ENCODE measurements at places on chromosomes 1 and 21.

DNA sequence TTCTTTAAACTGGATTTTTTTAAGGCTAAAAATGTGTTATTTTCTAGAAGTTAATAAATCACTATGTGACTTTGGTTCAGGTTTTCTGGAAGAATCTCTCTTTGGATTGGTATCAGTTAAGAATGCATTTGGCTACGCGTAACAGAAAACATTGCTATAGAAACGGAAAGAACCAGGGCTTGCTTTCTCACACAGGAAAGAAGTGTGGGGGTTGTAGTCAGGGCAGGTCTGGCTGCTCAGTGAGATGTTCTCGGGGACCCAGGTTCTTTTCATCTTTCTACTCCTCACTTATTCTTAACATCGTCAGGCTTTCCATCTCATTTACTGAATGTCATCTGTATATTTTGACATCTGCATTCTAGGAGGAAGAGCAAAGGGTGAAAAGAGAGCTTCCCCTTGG lies 191.4 kb downstream of the ZBTB18 start:
- DNase-seq, result no peak

DNA sequence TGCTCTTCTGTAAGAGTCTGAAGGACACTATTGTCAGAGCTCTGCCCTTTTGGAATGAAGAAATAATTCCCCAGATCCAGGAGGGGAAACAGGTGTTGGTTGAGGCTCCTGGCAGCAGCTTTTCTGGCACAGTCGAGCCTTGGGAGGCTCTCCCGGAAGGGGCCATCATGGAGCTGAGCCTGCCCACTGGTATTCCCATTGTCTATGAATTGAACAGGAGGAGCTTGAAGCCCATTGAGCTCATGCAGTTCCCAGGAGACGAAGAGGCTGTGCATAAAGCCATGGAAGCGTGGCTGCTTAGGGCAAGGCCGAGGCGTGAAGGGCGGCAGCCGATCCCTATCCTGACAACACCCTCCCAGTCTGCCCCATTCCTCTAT lies 26.6 kb downstream of the UBE4B start:
- DNase-seq, result no peak

DNA sequence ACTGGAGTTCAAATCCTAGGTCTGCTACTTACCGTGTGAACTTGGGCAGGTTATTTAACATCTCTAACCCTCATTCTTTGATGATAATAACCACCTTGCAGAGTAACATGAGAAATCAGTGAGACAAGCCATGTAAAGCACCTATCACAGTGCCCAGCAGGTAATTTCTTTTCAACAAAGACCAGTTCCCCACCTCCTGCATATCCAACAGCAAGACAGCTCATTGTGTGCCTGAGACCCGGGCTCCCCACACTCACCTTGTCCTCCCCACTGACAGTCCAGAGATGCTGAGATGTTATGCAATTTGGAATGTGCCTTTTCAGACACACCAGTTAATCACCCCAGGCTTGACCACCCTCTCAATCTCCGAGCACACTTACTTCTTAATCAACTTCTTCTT lies 367.6 kb upstream of the DAB1 start:
- DNase-seq, result no peak

- no peak for DNase-seq
Measured at GRCh38 chr1:108703939-108704338, 8.8 kb upstream of the FNDC7 start.

GRCh38 chr1:236489710-236490377 lies 33.9 kb upstream of the LGALS8 start:
- DNase-seq, result peak; percentile 55

- no peak for DNase-seq
Measured at GRCh38 chr1:7641587-7642417, 129.3 kb upstream of the VAMP3 start.

DNA sequence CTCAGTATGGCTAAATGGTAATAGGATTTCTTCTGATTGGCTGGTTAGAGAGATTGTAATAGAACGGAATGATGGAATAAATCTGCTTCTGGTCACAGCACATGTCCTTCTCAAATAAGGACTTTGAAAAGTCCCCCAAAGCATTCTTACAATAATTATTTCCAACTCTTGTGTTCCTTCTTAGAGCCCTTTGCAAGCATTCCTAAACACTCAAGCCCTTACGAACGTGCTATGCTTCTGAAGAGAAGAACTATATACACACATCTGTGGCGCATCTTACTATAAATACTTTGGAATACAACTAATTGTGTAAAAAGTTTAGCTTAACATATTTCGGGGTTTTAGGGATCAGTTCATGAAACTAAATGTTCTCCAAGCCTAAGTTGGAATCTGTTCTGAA lies 25.6 kb downstream of the CLIC4 start:
- DNase-seq, result peak; percentile 71

GRCh38 chr1:223007935-223008334 lies 135.1 kb downstream of the TLR5 start:
- DNase-seq, result no peak

- DNase-seq, result no peak
Measured at GRCh38 chr1:18885311-18886002, 16.9 kb downstream of the ALDH4A1 start.
